ENCODE measurements at places on chromosomes 11 and 22.

DNA sequence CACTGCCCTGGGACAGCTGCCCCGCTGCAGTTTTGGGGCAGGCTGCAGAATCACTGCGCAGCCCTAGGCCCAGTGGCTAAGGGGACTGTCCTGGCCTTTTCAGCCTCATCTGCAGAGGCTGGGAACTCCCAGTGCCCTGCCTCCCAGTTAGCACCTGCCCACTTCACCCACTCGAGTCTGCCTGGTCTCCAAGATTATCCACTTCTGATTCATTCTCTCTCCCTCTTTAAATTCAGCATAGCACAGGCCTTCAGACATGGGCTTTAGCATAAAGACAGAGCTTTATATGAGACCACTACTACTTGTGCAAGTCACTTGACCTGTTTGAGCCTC lies 8.9 kb downstream of the DAGLA start:
- no peak for DNase-seq

- no peak for DNase-seq
These were observed 7.5 kb upstream of the MICAL3 start for GRCh38 chr22:18031695-18032454.

GRCh38 chr11:110903830-110904229 lies 191.6 kb upstream of the ARHGAP20 start:
- no peak for DNase-seq

DNA sequence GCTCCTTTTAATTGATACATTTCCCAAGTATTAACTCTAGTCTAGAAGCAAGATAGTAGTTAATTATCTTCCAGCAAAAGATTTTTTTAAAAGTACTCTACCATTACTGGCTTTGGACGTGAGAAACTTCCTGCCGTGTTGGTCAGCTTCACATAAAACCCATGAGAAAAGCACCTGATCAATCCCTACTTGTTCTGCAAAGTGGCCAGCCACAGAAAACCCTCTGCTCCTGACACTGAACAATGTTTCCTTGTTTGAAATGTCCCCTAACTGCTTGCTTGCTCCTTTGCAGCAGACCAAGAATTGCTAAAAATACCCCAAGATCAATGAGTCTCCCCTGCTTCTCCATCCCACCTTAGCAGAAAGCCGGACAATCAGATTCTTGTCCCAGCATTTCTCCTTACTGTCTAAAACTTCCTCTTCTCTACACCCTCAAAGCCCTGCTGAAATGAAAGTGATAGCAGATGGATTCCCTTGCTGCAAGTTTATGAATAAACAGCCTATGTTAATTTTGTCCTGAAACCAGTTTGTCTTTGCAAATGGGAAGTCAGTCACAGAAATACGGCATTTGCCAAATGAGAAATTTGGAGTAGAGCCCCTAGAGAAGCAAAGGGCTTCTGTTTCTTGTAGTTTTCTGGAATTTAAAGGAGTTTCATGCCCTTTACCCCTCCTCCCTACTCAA lies 207.1 kb upstream of the ARHGAP20 start:
- DNase-seq, result no peak

DNA sequence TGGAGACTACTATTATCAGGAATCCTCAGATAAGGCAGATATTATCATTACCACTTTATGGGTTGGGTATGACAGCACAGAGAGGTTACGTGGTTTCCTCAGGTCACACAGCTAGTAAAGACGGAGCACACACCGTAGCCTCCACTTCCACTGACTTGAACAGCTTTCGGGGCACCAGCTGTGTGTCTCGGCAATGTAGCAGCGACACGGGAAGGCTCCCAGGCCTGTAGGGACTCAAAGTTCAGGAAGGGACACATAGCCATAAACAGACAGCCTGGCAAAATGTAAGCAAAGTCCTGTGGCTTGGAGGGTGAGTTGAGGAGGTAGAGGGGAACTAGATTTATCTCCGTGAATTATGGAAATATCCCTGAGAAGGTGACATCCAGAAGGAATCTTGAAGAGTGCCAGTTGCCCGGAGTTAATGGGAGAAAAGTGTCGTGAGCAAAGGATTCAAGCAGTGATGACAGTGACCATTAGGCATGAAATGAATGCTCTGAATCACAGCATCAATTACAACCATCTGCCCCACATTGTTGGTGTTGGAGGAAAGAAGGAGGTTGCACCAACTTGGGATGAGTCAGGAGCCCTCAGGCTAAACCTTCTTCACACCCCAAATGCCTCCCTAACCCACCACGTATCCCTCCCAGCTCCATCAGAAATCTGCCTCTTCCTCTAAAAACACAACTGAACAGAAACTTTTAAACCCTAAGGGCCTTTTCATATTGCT lies 106.7 kb upstream of the ASPHD2 start:
- no peak for DNase-seq

DNA sequence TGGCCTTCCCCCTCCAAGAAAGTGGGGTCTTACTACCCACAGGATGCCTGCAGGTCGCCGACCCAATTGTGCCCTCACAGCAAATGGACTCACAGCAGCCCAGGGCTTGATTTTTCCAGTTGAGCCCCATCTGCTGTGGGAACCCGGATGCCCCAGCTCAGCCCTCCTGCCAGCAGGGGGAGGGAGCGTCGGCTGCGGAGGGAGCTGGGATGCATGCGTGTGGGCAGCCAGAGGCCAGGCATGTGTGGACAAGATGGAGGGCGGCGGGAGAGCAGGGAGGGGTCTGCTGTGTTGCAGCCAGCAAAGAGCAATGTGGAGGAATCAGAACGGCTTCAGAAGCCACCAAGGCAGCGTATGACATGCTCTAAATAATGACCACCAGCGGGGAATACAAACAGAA lies 41.0 kb upstream of the EIF3D start:
- DNase-seq, result no peak

GRCh38 chr11:74815966-74816365 lies 67.3 kb downstream of the RNF169 start:
- DNase-seq, result no peak

DNA sequence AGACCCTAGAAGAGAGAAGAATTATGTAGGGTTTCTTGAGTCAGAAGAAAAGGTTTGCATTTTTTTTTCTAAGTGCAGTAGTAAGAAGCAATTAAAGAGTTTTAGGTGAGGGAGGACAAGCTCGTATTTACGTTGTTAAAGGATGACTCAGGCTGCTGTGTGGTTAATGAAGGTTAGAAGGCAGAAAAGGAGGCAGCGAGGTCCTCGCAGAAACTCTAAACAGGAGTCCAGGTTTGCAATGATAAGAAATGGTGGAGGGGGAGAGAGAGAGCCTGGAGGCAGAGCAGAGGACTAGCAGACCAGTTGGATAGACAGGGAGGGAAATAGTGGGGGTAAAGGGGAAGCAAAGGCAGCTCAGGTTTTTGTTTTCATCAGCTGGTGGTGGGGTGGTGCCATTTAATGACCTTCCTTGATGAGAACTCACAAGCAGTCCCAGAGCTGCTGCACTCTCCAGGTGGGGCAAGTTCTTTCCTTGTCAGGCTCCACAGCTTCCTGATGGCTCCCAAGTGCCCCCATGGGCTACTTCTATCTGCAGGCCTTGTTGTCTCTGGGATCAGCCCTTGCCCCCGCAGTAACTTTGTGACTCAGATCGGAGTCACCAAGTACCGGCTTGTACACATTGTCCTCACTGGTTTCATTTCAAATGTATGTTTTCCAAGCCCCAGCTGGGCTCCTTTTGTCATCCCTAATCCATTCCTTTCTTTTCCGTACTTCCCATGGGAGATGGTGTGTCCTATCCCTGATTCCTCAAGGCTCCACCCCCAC lies 8.3 kb upstream of the INSC start:
- DNase-seq, result no peak

- DNase-seq, result no peak
These were observed 195.2 kb downstream of the TRIM29 start for GRCh38 chr11:119942583-119943297.

DNA sequence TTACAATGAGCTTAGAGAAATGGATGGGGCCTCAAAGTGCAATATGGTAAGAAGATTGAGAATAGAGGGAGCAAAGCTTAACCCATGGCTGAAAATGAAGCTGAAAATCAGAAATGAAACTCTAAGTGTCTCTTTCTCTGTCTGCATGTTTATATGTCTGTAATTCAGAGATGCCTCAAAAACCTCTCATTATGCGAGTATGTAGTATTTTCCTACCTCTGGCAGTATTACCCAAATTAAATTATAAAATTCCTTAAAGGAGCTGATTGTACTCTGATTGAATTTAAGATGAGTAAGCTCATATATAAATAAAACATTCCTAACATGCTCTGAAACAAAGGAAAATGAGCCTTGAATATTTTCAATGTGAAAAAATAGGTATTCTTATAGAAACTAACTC lies 39.8 kb upstream of the PRSS23 start:
- DNase-seq, result no peak

GRCh38 chr11:67504950-67505581 lies at the start of gene PITPNM1:
TSS of gene PITPNM1 (minus strand) at chr11:67505363. CDS start at chr11:67504180, 1,183 bp downstream.
- peak; percentile 59 for DNase-seq

DNA sequence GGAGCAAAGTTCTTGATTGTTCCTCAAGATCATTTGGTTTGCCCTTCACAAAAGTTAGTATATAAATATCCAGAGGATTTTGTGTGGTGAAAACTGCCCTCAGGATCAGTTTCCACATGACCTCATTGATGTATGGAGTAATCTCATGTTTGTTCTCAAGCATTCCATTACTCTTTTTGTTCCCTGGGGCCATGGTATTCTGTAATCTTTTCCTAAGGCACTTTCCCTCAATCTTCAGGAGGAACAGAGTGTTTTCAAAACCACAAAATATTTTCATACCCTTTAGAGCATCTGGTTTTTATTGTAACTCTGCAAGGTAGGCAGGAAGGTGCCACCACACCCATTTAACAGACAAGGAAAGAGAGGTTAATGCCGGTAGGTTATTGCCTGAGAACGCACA lies 99.6 kb downstream of the FAM181B start:
- no peak for DNase-seq

DNA sequence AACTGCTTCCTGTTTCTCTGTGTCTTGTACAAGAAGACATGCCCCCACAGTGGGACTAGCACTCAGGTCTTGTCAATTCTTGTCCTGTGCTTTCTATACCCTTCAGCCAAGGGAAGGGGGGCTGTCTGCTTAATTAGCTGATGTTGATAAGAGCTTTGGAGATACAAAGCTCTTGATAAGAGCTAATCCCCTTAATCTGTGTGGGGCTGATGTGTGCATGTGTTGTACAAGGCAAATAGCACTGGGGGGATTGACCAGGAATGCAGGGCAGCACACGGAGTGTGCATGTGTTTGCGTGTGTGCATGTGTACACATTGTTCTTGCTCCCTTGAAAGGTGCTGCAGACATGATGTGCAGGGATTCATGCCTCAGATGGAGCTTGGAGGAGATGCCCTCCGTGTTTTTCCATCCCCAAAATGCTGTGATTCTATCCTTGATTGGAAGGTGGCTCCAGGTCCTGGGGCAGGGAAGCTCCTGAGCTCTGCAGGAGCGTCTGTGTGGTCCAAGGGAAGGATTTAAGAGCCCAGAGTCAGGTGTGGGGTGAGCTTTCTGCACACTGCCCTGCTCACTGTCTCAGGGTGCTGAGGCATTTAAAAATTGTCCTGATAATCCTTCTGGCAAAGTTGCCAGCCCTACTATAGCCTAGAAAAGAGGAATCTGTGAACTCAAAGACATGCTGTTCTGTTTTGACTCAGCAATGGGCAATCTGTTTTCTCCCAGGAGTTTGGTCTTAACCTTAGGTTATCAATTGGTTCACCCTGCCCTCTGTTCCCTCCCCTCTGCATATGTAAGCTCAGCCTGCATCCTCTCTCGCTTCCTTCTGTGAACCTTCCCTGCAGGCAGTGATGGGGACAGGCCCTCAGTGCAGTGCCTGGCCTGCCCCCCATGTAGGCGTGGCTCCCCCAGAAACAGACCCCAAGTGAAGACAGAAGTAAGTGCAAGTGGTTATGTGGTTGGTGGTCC lies 102.0 kb downstream of the GRIK4 start:
- no peak for DNase-seq

- DNase-seq, result no peak
These were observed 233.4 kb upstream of the KIRREL3 start for GRCh38 chr11:127233998-127234397.

Data from stimulated activated CD8-positive, alpha-beta memory T cell treated with anti-CD3 and anti-CD28 coated beads, Interleukin-12 subunit alpha, Interleukin-12 subunit beta, amount 100 ng/mL, for 1 hour (primary cell).